ENCODE measurements at places on chromosomes 3 and 15.
A peak's percentile ranks its signal among the peaks of the same experiment; 100 is the strongest.

DNA sequence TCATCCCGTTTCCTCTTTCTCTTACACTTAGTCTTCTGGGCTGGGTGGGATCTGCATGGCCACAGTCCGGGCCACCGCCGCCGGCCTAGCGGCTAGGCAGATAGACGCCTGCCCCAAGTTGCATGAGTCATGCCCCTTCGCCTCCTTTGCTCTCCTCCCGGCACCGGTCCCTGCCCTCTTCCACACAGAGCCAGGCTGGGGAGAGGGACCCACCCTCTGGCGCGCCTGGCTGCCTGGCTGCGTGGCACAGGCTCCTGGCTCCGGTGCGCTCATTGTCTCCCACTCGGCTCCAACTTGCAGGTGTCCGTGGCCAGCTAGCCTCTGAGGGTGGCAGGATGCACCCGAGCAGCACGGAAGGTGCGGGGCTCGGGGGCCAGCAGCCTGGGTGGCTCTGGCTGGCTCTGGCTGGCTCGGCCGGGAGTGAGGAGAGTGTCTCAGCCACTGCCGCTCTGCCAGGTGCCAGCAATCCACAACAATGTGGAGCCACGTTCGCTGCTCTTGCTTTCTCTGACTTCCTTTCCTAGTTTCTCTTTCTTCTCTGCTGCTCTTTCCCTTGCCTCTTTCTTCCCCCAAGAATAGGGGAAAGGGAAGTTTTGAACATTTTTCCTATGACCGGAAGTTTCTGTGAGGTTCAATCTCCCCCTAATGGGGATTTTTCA is 22.4 kb upstream of the MTHFS start:
- DNase-seq, result no peak

DNA sequence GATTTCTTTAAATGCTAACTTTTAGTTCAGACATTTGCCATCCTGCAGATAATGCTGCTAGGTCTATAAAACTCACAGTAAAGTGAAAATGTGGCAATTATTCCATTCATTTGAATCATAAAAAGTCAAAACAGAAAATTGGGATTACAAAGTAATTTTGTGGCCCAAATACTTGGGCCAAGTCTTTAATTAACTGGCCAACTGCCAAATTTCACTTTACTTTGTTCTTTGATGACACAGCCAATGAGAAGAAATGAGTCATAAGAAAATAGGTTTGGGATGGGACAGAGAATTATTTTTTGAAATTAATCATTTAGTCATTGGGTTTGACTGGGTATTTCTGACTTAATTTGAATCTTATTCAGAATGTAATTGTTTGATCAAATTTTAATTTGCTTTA is 89.8 kb upstream of the SLC2A2 start:
- no peak for DNase-seq

GRCh38 chr3:43726521-43726920 is 35.8 kb downstream of the ABHD5 start:
- DNase-seq, result no peak

DNA sequence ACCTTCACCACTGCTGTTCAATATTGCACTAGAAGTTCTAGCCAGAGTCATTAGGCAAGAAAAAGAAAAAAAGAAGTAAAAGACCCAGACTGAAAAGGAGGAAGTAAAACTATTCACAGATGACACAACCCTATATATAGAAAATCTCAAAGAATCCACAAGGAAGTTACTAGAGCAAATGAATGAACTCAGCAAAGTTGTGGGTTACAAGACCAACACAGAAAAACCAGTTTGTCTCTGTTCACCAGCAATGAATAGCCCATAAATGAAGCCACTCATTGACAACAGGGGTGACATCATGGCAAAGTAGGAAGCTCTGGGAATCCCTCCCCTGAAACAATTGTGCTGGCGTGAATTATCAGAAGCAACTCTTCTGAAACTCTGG is 4.6 kb downstream of the CFAP100 start:
- DNase-seq, result no peak

DNA sequence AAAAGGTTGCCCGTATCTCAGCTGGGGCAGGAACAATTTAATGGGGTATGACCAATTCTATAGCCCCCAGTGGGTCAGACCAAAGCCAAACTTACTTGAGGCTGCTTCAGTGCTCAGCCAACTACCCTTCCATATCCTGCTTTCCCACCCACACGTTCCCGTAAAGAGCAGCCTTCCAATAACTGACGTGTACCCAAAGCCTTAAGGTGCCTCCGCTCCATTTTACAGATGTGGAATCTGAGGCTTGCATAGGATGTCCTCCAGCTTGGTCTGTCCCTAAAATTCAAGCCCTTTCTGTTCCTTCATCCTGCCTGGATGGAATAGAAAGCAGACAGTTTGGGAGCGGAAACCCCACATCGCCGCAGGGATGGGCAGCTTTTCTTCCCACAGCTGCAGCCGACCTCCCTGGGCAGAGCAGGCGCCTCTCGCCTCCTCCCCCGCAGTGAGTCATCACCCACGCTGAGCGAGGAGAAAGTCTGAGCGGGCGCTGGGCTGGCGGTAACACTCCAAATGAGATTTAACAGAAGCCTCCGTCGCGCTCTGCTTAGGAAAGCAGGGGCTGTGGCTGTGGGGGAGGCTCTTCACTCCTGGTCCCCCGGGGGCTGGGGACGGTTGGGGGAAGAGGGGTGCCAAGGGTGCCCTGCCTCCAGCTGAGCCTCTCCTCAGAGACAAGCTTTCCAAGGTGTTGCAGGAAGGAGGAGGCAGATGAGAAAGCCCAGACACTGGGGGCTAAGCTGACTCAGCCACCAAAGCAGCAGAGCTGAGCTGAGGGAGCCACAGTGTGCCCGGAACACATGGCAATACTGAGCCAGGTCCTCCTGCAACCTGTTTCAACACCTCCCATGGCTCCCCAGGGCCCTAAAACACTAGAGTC is 57.8 kb upstream of the HRH1 start:
- DNase-seq, result no peak

- no peak for DNase-seq
These were observed 436 bp downstream of the ADPGK start for GRCh38 chr15:72783004-72783639.

DNA sequence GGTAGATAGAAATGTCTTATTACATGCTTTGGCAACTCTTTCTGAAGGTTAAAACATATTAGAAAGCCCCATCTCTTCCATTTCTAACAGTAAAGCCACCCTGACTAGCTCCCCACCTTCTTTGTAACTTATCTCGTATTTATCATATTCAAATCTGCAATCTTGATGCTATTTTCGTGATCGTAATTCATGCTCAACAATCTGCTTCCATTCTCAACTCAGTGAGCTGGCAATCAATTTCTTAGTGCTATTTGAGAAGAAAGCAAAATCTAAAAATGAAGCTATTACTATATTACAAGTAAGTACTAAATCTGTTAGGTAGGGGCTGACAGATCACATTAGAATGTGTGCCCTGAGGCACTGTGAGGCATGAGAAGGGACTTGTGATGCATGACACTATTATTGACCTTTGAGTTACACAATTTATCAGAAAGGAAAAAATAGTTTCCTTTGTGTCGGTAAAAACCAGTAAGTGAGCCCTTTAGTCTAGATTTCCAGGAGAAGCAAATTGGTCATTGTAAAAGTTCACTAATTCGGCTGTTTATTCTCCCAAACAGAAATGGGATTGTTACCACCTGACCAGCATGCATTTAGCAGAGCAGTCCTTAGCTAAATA is 379.7 kb upstream of the CNTN6 start:
- no peak for DNase-seq

DNA sequence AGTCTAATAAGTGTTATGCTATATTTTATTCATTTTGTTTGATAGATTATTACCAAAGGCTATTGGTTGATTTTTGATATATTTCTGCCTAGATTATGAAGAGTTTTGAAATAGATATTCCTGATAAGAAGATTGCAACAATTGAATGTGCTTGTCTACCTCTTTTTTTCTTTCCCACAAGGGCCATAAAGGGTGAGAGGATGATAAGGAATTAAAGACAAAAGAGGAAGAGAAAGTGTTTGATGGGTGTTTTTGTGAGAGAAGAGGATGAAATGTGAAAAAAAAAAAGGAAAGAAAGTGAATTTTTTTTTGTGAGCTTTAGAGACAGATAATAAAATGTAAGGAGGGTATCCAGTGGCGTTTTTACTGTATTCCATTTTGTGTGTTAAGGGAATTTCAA is 244.4 kb downstream of the CHST2 start:
- no peak for DNase-seq

- DNase-seq, result no peak
These were observed 31.4 kb downstream of the SETMAR start for GRCh38 chr3:4334548-4334947.

DNA sequence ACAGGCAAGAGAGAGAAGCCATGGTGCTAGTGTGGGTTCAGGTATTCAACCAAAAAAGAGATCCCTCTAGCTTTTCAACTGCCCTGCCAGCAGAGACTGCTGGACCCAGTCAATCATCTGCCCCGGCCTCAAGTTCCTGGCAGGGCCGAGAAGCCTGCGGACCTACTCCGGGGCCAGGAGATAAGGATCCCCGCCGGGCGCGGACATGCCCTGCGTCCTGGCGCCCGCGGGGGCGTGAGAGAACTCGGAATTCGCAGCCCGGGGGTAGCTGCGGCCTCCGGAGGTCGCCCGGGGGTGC is 821 bp upstream of the MAGI1 start:
- no peak for DNase-seq

GRCh38 chr3:186361762-186362536 is at the start of gene DGKG:
DGKG (minus strand) TSS chr3:186362234; CDS start chr3:186320459, 41,775 bp downstream.
- peak; percentile 0 for DNase-seq
